ENCODE measurements at places on chromosomes 7 and 10. TPM values are rescaled to one million over a fixed set of nuclear protein-coding genes. Genes with fewer than 3 reads are reported as not detected.

IGFBP3 gene
- 127 TPM for total RNA-seq

ITGB8 gene
- 20.3 TPM for total RNA-seq

OIT3 gene
- total RNA-seq, result not detected

SAP25 gene
- 0.92 TPM for total RNA-seq

ST8SIA6 gene
- 1.2 TPM for total RNA-seq

TDRD1 gene
- 0.42 TPM for total RNA-seq

DNAH11 gene
- total RNA-seq, result 14.2 TPM

SP8 gene
- total RNA-seq, result not detected

SPDYE1 gene
- not detected for total RNA-seq

GPER1 gene
- total RNA-seq, result 12.0 TPM

VAX1 gene
- not detected for total RNA-seq

ENO4 gene
- not detected for total RNA-seq

RAB19 gene
- not detected for total RNA-seq

CLCN1 gene
- not detected for total RNA-seq

All from esophagus muscularis mucosa (tissue), 4 donors.